ENCODE measurements at places on chromosomes 3 and 15.
A peak's percentile ranks its signal among the peaks of the same experiment; 100 is the strongest.

DNA sequence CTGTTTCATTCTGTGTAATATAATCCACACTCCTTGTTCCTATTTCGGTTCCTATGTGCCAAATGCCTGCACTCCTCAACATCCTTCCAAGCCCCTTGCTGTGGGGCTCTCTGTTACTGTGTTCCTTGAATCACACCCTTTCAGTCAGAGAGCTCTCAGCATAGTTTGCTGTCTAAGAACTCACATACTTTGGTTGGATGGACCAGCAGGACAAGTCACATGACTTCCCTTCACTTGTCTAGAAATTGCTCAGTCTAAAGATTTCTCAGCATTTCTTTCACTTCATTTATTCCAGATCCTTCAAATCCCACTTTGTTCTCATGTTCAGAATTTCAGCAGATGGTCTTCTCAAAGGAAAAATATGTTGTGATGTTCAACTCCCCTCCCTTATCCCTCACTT lies 203.5 kb upstream of the PFN2 start:
- no peak for DNase-seq

DNA sequence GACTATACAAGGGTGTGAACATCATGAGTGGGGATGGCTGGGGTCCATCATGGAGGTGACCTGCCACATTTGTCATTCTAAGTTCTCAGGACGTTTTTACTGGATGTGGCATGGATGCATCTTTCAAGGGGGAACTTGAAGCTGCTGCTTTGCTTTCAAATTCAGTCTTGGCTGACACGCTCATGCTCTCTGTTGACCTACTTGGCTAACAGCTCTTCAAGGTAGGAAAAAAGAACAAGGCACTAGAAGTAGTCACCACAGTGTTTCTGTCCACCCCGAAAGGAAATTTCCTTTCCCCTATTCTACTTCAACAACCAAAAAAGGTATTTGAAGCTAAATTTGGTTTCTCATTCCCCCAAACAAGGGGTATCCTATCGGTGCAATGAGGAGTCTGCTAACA lies 15.0 kb downstream of the STIMATE start:
- DNase-seq, result no peak

DNA sequence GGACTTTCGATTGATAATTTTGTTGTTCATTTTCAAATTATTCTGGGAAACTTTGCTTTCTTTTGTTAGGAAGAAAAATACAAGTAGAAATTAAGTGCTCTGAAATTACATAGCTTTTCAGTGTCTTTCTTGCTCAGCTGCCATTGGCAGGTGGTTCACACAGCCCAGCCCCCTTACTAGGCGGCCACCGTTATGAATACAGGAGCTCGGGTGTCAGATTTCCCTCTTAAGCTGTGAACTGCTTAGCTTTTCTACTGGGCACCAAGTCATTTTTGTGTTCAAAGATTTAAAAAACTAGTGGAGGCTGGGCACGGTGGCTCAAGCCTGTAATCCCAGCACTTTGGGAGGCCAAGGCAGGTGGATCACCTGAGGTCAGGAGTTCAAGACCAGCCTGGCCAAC lies 55.2 kb downstream of the HMG20A start:
- DNase-seq, result peak; percentile 83

DNA sequence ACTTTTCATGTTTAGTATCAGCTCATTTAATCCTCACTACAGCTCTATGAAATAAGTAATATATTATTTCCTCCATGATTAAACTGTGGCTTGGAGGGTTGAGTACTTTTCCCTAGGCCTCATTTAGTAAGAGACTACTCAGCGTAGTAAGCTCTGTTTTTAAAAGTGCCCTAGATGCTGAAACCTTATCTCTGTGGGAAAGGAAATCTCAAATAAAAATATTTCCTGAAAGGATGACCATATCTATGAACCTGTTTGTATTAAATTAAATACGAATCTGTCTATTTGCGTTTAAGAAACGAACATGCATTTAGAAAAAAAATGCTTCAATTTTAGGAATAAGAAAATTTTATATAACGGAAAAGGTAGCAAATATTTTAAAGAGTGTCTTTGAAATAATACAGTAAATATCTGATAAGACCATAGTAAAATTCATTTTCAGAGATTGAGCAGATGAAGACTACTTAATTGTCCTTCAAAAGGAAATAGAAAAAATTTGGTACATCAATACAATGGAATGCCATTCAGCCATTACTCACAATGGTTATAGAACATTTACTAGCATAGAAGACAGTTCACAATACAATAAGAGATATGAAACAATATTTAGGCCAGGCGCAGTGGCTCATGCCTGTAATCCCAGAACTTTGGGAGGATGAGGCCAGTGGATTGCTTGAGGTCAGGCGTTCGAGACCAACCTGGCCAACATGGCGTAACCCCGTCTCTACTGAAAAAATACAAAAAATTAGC lies 56.2 kb downstream of the ATG7 start:
- DNase-seq, result no peak

- DNase-seq, result no peak
Observed at GRCh38 chr3:194029846-194030245, 106.1 kb upstream of the HES1 start.

DNA sequence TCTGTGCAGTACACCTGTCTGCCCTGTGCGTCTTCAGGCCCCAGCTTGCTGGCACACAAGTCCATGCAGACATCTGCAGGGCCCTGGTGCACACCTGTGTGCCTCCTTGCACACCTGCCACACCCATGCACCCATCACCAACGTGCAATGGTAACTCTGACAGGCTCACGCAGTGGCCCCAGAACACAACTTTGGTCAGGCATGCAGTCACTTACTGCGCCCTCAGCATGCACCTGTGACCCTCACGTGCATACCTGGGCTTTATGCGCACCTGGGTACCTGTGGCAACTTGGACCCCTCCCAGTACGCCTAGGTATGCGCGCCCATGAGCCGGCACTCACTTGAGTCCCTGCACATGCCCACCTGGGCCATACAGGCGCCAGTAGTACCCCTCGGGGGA lies 1.7 kb downstream of the PLXND1 start:
- no peak for DNase-seq

- DNase-seq, result no peak
Observed at GRCh38 chr3:11384074-11384473, 111.9 kb downstream of the ATG7 start.

GRCh38 chr3:100856821-100857220 lies 136.4 kb downstream of the ABI3BP start:
- DNase-seq, result peak; percentile 35

DNA sequence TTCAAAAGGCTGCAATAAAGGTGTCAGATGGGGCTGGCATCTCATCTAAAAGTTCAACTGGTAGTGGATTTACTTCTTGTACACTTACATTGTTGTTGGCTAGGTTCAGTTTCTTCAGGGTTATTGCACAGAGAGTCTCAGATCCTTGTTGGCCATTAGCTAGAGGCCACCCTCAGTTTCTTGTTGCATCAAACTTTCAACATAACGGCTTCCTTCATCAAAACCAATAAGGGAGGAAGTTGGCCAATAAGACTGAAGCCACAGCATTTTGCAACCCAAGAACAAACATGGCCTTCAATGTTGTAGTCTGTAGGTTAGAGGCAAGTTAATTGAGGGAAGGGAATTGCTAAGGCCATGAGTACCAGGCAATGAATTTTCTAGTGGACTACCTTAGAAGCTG lies 218.0 kb downstream of the ZBBX start:
- no peak for DNase-seq

DNA sequence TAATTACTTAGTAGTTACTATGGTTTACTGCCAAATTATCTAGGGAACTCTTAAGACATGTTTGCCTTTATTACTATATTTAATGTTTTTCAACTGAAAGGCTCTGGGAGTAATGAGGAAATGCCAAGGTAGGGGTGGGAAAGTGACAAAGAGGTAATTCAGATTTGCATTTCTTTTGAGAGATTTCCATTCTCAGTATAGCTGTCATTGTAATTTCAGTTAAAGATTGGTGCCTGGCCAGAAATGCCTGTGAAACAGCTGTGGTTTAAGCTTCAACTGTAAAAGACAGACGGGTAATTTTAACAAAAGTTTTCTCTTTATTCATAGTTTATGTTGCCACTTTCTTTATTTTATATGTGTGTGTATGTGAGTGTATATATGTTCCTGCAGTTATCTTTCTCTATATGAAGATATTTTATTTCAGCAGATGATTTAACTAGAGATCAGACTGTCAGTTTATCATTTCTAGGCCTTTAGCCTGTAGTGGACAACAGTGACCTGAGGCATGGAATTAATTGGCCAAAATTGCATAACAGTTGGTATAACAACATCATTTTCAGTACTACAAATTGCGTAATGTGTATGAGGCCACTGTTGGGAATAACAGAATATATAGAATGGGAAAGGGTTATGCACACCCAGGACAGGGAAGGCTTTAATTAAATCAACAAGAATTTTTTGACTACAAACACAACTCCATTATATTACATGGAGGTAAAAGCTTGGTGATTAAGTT lies 119.0 kb downstream of the BBX start:
- no peak for DNase-seq

GRCh38 chr3:126516936-126517290 lies 660 bp downstream of the UROC1 start:
- no peak for DNase-seq

DNA sequence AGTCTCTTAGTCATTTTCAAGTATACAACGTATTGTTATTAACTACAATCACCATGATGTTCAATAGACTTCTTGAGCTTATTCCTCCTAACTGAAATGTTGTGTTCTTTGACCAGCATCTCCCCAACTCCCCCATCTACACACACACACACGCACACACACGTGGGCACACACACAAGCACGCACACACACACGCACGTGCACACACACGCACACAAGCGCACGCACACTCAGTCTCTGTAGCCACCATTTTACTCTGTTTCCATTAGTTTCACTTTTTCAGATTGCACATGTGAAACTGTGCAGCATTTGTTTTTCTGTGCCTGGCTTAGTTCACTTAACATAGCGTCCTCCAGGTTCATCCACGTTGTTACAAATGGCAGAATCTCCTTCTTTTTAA lies 247.0 kb downstream of the XXYLT1 start:
- no peak for DNase-seq

DNA sequence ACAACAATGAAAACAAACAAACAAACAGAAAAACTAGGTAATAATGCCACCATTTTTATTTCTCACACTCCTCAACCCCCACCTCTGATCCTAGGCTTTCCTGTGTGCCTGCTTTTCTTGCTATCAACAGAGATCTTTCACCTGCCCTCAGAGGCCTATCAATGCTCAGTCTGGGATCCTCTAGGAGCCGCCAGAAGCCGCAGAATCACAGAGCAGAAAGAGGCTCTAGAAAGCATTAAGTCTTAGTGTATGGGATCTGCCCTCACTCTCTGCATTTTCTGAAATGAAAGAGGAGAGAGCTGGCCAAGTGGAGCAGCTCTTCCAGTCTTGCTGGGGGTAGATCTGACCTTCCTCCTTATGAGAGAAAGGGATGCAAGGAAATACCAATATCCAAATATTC lies 306.8 kb downstream of the TUSC7 start:
- DNase-seq, result peak; percentile 53

- DNase-seq, result no peak
Observed at GRCh38 chr3:99641982-99642381, 3.6 kb downstream of the COL8A1 start.

DNA sequence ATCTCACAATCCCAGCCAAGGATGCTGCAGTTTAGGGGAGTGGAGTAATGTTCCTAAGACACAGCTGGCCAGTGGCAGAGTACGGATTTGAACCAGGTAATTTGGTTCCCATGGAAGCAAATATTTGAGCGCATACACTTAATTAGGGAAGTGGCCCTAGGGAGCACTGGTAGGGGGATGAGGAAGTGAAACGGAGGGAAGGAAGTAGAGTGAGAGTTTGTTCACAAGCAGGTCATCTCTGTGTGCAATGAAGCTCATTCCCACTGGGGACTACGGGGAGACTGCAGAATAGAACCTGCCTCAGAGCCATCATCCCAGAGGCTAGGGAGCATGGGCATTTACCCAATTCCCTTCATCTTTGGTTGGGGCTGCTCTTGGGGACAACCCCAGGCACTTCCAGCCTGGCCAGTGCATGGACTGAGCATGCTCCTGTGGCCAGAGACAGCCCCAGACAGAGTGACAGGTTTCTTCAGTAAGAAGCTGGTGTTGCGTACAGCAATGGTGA lies 317.2 kb upstream of the PROK2 start:
- no peak for DNase-seq

- no peak for DNase-seq
Observed at GRCh38 chr3:43249405-43249804, 36.9 kb upstream of the SNRK start.

DNA sequence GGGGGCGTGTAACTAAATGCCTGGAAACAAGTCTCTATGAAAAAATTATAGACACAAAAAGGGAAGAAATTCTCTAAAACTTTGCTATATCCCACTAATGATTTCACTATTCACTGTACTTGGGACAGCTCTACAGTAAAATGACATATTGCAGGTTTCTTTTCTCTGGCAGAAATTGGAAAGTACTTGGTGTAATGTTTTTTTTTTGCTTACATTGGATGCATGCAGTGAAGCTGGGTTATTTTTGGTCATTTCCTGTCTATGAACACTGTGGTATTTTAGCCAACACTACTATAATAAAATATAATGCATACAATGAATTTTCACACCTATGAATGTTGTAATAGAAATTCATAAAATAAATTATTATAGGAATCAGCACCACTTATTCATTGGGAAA lies 109.7 kb downstream of the LRRC49 start:
- no peak for DNase-seq

DNA sequence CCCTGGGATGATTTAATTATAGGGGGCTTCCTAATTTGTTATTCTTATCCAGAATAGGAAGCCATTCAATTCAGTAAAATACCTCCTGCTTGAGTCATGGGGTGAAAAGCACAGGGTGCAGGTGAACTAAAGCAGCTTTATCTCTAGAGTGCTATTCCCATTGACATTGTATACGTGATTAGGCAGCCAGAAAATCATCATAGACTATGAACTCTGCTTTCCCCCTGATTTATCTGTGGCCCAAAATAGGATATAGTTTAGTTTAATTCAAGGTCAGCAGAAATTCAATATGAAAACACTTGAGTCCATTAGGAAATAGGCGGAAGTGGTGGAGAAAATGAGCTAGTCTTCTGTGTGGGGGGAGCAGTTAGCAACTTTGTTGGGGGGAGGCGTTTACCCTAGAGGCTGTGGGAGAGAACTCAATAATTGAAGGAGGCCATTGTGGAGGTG lies 18.2 kb upstream of the PRKCI start:
- no peak for DNase-seq

DNA sequence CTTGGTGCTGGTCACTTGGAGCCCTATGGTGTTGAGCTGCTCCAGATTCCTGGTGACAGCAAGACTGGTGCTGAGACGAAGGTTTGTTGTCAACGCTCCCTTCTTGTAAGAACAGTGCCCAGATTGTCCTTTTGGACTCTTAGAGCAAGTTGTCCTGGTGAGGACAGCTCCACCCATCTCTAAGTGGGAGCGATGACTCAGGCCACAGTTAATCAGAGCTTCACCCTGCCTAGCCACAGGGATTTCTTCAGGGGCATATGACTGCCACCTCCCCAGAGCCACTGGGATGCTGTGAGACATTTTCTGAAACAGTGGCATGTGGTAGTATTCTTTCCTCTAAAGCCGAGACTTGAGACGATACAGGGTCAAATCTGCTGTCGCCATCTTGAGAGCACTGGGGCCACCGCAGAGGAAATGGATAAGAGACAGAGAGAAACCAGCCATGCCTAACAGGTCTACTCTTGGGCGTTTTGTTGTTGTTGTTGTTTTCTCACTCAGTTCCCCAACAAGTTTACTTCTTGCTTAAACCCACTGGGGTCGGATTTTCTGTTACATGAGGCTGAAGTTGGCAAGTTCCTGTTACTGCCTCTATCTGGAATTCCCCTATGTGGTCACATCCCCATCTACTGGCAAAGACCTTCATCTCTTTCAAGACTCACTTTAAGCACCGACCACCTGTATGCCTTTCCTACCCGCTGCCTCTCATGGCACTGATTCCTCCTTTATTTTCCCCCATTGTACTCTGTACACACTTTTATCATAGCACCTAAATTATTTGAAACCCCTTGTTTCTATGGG lies 16.0 kb upstream of the PCOLCE2 start:
- peak; percentile 23 for DNase-seq

All from NCI-H82 (cell line).